Sigmoid colon (tissue), 7 donors: ENCODE measurements at places on chromosomes 7 and 10. TPM values are rescaled to one million over a fixed set of nuclear protein-coding genes. Genes with fewer than 3 reads are reported as not detected.

Gene LIPN
- total RNA-seq, result not detected

Gene OR2F2
- total RNA-seq, result not detected

Gene PPIF
- total RNA-seq, result 35.9 TPM

Gene MCM10
- not detected for total RNA-seq

Gene IL15RA
- total RNA-seq, result 11.0 TPM

Gene LLCFC1
- total RNA-seq, result not detected

Gene EPHB6
- total RNA-seq, result 9.7 TPM

Gene PNLIPRP3
- 0.54 TPM for total RNA-seq

Gene DENND2A
- 11.4 TPM for total RNA-seq

Gene FRMD4A
- 17.9 TPM for total RNA-seq

Gene PRTFDC1
- total RNA-seq, result 11.4 TPM

Gene TIMM23B
- 19.9 TPM for total RNA-seq

Gene SEMA3C
- total RNA-seq, result 214 TPM

Gene ADRA2A
- 3.9 TPM for total RNA-seq

Gene VSIR
- total RNA-seq, result 24.6 TPM

Gene CYP2C19
- not detected for total RNA-seq

Gene HNRNPA2B1
- total RNA-seq, result 141 TPM

Gene SFTPA2
- not detected for total RNA-seq

Gene TMEM213
- not detected for total RNA-seq

Gene SAMD9
- 5.4 TPM for total RNA-seq

Gene PRKAR2B
- total RNA-seq, result 31.0 TPM

Gene IFIT3
- total RNA-seq, result 8.0 TPM

Gene TMEM72
- not detected for total RNA-seq

Gene LMOD2
- total RNA-seq, result not detected

Gene BHLHA15
- total RNA-seq, result not detected

Gene FGL2
- 79.6 TPM for total RNA-seq

Gene TAS2R16
- not detected for total RNA-seq

Gene OR2A2
- total RNA-seq, result not detected

Gene SRRT
- total RNA-seq, result 45.6 TPM

Gene ZNF503
- 19.4 TPM for total RNA-seq

Gene CH25H
- total RNA-seq, result 6.7 TPM

Gene ATOH7
- not detected for total RNA-seq

Gene FXYD4
- total RNA-seq, result not detected

Gene FAM221A
- 11.9 TPM for total RNA-seq

Gene SFTPD
- total RNA-seq, result 1.1 TPM

Gene ENTPD1
- 18.5 TPM for total RNA-seq

Gene POLL
- total RNA-seq, result 25.3 TPM
